Mesenteric fat pad (tissue), 1 donor: ENCODE measurements at places on chromosomes 4 and X.

DNA sequence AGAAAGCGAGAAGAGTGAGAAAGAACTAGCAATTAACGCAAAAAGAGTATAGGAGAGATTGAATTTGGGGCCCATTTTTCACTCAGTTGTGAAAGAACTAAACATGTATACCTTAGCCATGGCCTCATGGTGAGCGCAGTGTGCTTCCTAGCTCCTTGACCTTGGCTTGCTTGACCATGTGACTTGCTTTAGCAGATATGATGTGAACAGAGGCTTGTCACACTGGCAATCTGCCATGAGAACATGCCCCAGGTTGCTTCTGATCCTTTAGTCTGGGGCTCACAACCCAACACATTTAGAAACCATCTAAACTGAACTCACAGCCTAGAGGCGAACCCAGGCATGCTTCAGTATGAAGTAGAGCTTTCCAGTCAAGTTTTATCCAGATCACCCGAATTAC is 260.1 kb upstream of the FTHL17 start:
- no peak for DNase-seq

GRCh38 chr4:65383589-65384305 is 286.5 kb downstream of the EPHA5 start:
- no peak for DNase-seq

DNA sequence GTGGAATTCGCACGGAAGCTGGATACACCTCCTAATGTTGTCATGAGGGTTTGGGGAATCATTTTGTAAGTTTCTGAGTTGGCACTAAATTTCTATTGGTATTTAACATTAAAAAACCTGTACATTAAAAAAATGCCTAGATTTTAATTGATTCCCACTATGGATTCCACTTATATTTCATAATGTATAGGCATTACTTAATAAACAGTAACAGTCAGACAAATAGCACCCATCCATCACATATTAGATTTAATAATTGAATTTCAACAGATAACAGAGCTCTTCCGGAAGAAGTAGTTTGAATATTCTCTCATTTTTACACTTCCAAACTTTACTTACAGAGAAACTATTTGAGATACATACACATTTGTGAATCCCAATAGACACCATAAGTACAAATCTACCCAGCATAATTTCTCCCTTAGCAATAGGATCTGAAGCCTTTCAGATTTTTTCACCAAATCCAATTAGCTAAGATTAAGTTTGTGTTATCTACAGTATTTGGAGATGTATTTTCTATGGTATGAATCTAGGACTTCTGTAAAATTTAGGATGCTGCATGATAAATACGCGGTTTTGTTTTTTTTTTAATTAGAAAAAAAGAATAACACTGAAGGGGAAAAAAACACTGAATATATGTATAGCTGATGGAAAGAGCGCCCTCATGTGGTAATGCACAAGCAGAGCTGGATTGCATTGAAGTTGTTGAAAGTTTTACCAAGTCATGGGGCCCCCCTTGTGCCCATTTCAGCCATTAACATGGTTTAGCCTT is 12.2 kb upstream of the ODAM start:
- no peak for DNase-seq

- DNase-seq: no peak
These were observed 46.6 kb downstream of the MAP7D3 start for GRCh38 chrX:136204571-136204970.

DNA sequence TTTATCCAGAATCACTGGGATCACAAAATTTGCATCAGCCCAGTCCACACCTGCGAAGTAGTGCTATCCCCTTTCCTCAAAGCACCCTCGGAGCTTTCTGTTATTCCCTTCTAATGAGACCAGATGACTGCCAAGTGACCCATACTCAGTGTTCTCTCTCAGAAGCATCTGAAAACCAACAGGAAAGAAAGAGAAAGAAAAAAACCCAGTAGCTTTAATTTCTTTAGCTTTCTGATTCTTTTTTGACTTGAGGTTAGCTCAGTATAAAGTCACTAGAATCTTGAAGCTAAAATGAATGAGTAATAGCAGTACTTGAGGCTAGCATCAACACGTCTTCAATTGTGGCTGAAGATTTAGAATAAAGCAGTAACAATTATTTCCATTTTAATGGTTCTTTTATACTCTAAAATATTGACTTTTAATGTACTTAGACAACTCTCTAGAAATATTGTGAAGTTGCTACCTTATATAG is 124.4 kb downstream of the ANK2 start:
- no peak for DNase-seq

GRCh38 chr4:112279025-112279881 is 6.5 kb downstream of the TIFA start:
- DNase-seq: no peak

DNA sequence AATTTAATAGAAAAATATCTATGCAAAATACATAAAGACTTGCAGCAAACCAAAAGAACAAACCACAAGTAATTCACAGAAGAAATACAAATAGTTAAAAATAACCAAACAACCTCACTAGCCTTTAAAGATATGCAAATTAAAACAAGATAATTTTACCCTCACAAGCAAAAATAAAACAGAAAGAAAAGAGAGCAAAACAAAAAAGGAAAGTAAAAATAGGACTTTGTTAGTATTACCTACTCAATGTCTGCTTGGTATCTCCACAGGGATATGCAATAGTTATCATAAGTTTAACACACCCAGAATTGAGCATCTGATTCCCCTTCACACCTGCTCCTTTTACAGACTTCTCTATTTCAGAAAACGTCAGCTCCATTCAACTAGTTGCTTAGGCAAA is 737.5 kb upstream of the MAGEB2 start:
- no peak for DNase-seq
